ENCODE measurements at places on chromosomes 6 and 20.
A peak's percentile ranks its signal among the peaks of the same experiment; 100 is the strongest.

DNA sequence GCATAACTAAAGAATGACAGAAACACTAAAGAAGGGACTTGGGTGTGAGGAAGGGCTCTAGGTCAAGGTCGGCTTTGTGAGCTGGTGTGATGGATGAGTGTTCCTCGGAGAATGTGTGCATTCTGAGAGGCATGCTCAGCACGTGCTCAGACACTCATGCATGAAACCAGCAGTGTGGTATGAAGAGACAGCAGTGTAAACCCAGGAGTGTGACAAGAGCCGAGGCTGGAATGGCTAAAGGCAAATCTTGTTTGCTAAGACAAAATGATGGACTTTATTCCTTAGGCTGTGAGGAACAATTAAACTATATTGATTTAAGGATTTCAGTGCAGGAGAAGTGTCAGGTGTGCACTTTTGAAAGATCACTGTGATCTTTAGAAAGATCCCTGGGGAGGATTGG lies 107.4 kb upstream of the MAP7 start:
- DNase-seq, result no peak

DNA sequence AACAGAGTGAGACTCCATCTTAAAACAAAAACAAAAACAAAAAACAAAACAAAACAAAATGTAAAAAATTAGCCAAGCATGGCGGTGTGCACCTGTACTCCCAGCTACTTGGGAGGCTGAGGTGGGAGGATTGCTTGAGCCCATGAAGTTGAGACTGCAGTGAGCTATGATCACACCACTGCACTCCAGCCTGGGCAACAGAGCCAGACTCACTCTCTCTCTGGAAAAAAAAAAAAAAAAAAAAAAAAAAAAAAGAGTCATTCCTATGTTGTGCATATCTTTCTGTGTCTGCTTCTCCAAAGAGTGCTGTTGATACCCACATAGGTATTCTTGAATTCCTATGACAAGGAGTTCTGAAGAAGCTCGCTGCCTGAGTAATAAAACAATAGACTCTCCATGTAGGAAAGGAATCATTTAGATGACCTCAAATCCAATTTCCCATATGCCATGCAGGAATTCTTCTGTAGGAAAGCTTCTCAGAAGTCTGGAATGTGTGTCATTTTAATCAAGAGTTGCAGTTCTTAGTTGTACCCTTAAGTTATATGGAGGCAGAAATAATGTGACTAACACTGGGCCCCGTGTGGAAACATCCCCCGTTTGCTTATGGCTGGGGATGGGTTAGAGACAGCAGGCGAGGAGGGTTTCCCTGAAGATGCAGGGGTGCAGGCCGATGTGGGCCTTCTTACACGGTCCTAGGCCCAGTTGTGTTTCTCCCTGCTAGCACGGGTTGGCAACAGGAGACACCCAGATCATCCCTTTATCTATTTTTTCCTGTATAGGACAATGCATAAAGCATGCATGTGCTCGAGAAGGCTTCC lies 79.4 kb downstream of the ZDHHC14 start:
- DNase-seq, result no peak

- no peak for DNase-seq
Observed at GRCh38 chr6:151075527-151075926, 164.2 kb upstream of the AKAP12 start.

- peak; percentile 2 for DNase-seq
Observed at GRCh38 chr6:40550202-40551101, 36.7 kb downstream of the LRFN2 start.

DNA sequence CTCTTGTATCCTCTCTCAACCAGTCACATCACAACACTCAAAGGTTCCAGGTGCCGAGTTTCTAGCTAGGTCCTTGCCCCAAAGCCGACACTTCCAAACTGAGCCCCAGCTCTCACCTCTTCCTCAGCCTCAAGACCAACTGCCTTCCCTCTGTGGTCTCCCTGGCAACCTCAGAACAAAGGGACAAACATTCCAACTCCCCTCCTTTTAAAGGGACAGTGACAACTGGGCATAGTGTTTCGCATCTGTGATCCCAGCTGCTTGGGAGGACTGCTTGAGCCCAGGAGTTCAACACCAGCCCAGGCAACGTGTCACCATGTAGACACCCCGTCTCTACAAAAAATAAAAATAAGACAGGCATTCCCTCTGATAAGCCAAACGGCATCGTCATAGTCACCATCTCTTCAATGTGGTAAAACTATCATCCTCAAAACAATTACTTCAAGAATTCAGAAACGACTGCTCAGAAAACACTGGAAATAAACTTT lies 11.3 kb downstream of the DIDO1 start:
- no peak for DNase-seq

GRCh38 chr6:53239526-53239925 lies 90.9 kb upstream of the GCM1 start:
- no peak for DNase-seq

- no peak for DNase-seq
Observed at GRCh38 chr6:118317581-118318563, 230.2 kb upstream of the PLN start.

DNA sequence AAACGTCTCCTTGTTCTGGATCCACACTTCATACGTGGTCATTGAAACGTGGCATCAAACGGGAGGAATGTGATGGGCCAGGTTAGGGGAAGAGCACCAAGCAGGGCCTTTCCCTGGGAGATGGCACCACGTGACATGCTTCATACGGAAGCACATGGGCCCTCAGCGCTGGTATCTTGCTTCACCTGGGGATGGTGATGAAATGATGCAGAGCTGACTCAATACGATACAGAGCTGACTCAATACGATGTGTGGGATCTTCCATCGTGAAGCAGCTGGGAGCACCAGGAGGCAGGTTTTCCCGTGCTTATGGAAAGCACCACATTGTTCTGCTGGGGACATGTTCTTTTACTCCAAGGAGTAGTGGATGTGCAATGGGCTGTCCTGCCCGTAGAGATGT lies 22.5 kb upstream of the TAGAP start:
- no peak for DNase-seq

GRCh38 chr6:152121910-152122309 lies 314.4 kb downstream of the ESR1 start:
- no peak for DNase-seq

- no peak for DNase-seq
Observed at GRCh38 chr20:10708351-10709185, 34.8 kb upstream of the JAG1 start.

DNA sequence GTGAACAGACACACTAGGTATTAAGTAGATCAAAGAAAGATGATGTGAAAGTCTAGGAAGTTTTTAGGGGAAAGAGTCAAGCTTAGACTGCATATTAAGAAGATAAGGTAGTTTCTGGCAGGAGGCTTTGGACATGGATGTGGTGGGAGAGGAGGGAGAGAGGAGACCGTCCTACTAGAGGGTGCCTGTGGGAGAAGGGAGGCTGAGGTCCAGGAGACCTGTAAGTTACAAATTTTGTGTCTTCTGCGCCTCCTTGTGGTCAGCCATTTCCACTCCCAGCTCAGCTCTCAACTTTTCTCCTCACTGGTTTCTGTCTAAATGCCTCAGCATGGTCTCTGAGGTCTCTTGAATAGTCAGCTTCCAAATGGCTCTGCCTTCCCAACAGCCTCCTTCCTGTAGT lies 193.5 kb downstream of the UNC5CL start:
- no peak for DNase-seq

GRCh38 chr6:94462231-94462630 lies 1042.9 kb upstream of the EPHA7 start:
- DNase-seq, result no peak

Data from activated T-cell treated with anti-CD3 and anti-CD28 coated beads for 24 hours (primary cell).